ENCODE measurements at places on chromosomes 12 and 14.

GRCh38 chr14:51236314-51236713 is 3.7 kb upstream of the TMX1 start:
- DNase-seq = no peak

DNA sequence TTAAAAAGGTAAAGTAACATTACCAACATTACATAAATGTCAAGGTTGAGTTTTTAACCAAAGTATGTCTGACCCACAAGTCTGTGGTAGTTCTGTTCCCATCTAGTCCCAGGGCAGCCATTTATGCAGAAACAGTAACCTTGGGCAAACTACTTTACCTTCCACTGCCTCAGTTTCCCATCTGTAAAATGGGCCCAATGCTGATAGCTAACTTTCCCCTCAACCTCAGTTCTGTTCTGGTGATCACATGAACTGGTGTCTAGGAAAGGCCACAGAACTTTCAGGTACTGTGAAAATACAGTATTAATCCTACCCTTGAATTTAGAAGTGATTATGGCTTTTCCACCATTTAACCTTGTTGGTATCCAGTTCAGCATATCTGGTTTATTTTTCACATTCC is 113.6 kb downstream of the ZFP36L1 start:
- DNase-seq = no peak

GRCh38 chr12:108517288-108518100 is 2.4 kb downstream of the FICD start:
- no peak for DNase-seq

DNA sequence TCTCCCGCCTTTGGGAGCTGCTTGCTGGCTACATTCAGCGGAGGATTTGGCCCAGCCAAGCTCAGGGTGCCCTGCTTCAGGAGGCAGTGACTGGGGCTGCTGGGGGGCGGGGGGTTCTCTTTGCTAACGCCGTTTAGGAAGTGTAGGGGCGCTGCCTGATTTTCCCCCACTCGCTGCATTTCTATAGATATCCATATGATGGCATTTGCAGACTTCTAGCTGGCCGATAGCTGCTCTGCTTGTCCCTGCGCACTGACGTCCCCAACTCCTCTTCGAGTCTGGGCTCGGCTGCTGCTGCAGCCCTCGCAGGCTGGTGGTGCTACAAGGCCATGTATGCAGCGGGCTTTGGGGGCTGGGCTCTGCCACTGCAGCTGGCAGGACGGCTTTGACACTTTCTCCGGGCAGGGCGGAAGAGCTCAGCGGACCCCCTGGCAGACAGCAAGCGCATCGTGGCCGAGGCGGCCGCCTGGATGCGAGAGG is 3.1 kb downstream of the LRFN5 start:
- no peak for DNase-seq

DNA sequence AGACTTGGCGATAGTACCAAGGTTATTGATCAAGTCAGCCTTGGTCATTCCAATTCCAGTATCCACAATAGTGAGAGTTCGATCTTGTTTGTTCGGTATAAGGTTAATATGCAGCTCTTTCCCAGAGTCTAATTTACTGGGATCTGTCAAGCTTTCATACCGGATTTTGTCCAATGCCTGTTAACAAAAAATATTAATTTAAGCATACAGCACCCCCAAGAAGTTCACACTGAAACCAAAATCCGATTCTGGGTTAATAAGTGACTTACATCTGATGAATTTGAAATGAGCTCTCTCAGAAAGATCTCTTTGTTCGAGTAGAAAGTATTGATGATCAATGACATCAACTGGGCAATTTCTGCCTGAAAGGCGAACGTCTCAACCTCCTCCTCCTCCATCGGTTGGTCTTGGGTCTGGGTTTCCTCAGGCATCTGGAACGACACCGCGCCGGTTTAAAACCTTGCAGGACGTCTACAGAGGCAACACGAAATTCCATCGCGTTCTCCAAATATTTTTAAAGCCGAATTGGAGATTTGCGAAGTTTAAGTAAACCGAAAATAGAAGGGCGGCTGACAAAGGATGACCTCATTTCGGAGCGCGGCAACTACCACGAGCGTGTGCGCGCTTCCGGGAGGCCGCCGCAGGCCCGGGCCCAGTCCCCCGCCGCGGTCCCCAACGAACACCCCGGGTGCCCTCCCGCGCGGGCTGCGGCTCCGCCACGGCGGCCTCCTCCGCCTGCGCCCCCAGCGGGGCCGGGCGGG is 716 bp downstream of the HSP90AA1 start:
- peak; percentile 73 for DNase-seq
